HFFc6 (cell line): ENCODE measurements at places on chromosomes 1 and 21. TPM values are rescaled to one million over a fixed set of nuclear protein-coding genes. Genes with fewer than 3 reads are reported as not detected.

- peaks cover 11% of the 10 kb centered on the region; the same call in 1 of the 2 replicates for H3K36me3 ChIP-seq
- H3K27ac ChIP-seq: no peak overlapping the region
- no peak overlapping the region for H3K4me3 ChIP-seq
- H3K4me1 ChIP-seq: no peaks in the 10 kb centered on the region
Observed at GRCh38 chr1:6651909-6652308, 27.2 kb downstream of the THAP3 start.

C1orf56 gene
- 3.0 to 3.9 TPM (median 3.4 TPM) in 3 replicates for total RNA-seq

DNA sequence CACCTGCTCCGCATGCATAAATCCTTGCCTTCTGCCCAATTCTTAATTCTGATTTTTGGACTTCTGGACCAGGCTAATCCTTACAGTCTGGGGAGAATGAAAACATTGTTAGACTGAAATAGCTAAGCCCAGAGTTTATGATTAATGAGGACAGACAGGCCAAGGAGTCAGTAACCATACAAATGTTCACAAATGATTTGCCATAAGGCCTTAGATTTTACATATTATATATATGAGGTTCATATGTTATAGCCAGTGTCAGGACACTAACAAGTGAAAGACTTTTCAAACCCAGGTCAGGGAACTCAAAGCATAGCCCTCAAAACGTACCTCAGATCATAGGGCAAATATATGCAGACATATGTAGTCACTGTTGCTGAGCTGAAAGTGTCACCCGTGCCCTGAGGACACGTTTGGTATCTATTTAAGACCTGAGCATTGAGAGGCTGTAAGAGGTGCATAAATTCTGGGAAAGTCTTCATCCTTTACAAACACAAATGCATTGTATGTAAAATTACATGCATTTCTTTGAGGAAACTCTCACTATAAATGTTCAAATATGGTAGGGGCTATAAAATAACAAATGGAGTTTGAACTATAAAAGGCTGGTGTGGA, 45.3 kb upstream of the FBXO28 start:
- H3K4me1 ChIP-seq: peaks cover 54% of the 10 kb centered on the region
- no peak for DNase-seq
- H3K27ac ChIP-seq: peak overlapping the region; percentile 25; the same call in 1 of the 2 replicates
- H3K27me3 ChIP-seq: no peaks in the 10 kb centered on the region

DNA sequence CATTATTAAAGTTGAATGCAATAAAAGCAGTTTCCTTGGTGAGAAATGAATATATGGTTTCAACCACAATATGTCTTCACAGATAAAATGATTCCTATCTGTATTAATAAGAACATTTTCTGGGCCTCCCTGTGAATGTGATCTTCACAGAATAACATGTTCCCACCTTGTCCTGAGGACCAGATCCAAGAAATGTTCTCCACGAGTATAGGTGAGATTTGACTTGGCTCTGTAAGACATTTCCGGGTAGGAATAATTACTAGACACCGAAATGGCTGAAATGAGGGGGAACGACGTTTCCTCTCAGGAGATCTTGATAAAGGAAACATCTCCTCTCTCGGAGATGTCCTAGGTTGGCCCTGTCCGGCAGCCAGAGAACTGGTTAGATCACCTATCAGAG, 61.4 kb downstream of the CLIC6 start:
- no peak for DNase-seq
- peaks cover 3% of the 10 kb centered on the region for H3K27me3 ChIP-seq
- H3K4me3 ChIP-seq: no peak overlapping the region
- H3K27ac ChIP-seq: no peak overlapping the region
- peaks cover 71% of the 10 kb centered on the region for H3K4me1 ChIP-seq

RUSC1 gene
- total RNA-seq: 26.6 and 32.2 TPM in 2 replicates

DNA sequence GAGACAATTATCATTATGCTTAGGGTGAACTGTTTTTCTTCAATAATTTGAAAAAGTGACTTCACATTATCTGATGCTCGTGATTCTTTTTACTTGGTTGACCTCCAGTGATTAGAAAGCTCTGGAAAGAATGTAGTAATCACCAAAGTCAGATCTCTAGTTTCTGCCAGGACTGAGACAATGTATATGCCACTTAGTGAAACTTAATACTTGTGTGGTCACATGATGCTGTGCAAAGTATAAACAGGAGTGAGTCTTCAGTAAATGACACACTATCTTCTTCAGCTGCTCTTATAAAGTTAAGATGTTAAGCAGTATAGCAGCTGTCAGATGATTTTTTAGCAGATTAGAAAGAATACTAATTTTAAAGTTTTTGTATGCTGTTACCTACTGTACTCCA, 17.2 kb downstream of the VCAM1 start:
- H3K4me3 ChIP-seq: no peak overlapping the region
- no peaks in the 10 kb centered on the region for H3K36me3 ChIP-seq
- H3K27me3 ChIP-seq: peaks cover 7% of the 10 kb centered on the region; the same call in 1 of the 2 replicates
- no peak overlapping the region for H3K27ac ChIP-seq
- peak; percentile 23 for DNase-seq
- H3K4me1 ChIP-seq: peaks cover 18% of the 10 kb centered on the region; the same call in 1 of the 2 replicates

- no peak overlapping the region for H3K27ac ChIP-seq
- H3K36me3 ChIP-seq: peaks cover 24% of the 10 kb centered on the region
- H3K4me1 ChIP-seq: peaks cover 28% of the 10 kb centered on the region
- no peak overlapping the region for H3K4me3 ChIP-seq
- DNase-seq: no peak
Observed at GRCh38 chr1:12009318-12009947, 9.9 kb upstream of the MIIP start.

DNA sequence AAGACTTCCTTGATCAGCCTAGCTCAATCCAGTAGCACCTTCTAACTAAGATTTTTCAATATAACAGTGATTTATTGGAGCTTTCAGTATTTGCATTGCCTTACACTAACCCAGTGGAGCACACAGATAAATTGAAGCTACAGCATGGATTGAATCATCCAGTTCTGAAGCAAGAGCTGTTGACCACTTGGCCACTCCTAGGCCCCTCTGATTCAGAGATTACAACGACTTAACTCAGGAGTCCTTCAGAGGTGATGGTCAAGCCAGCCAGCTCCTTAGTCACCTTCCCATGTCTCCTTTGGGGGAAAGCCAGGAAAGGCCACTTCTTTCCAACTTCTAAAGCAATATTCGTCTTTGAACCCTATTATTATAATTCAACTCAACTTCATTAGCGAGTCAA, 151.8 kb downstream of the TENT5C start:
- 0 out of 2 replicates have a peak overlapping the region, but pooled peaks have one; percentile 89 for H3K4me3 ChIP-seq
- H3K36me3 ChIP-seq: no peaks in the 10 kb centered on the region
- peak; percentile 78 for DNase-seq
- H3K4me1 ChIP-seq: peaks cover 47% of the 10 kb centered on the region

ITGB2 gene
- total RNA-seq: not detected in 3 replicates

GRCh38 chr1:196409586-196409985, 198.7 kb downstream of the KCNT2 start:
- H3K4me1 ChIP-seq: peaks cover 44% of the 10 kb centered on the region
- H3K36me3 ChIP-seq: no peaks in the 10 kb centered on the region
- H3K4me3 ChIP-seq: no peak overlapping the region

C1orf198 gene
- 68.4 to 108 TPM (median 88.8 TPM) in 3 replicates for total RNA-seq

GRCh38 chr1:18636596-18637508, 6.2 kb downstream of the PAX7 start:
- H3K36me3 ChIP-seq: no peaks in the 10 kb centered on the region
- H3K4me3 ChIP-seq: no peak overlapping the region
- peaks cover 89% of the 10 kb centered on the region for H3K27me3 ChIP-seq
- no peak for DNase-seq
- no peak overlapping the region for H3K27ac ChIP-seq
- no peaks in the 10 kb centered on the region for H3K4me1 ChIP-seq

DNA sequence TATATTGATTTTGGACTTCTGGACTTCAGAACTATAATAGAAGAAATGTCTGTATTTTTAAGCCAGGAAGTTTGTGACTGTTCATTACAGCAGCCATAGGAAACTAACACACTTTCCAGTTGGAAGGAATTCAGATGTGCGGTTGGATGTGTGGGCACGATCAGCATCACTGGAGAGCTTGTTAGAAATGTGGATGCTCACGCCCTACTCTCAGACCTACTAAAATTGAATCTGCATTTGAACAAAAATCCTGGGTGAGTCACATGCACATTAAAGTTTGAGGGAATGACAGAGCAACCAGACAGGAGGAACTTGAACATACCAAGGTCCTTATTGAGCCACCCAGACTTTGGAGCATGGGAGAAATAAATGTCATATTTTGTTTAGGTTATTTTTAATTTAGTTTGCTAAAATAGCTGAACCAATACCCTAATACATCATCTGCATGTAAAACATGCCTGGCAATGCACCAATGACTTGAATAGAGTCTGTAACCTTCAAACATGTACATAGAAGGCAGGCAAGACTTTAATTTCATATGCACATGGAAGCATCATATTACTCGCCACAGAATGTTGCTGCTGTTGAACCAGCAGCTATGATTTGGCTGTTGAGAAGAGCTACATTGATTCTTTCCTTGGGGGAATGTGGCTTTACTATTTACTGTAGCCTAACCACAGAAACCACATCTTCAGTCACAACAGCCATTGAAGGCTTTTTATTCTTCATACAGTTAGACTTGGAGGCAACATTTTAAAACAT, 346.2 kb downstream of the BARHL2 start:
- H3K27me3 ChIP-seq: peaks cover 2% of the 10 kb centered on the region; the same call in 1 of the 2 replicates
- no peak overlapping the region for H3K27ac ChIP-seq
- no peaks in the 10 kb centered on the region for H3K4me1 ChIP-seq
- DNase-seq: no peak

GRCh38 chr1:176838276-176838995, 326.1 kb downstream of the ASTN1 start:
- no peak for DNase-seq
- no peaks in the 10 kb centered on the region for H3K36me3 ChIP-seq
- H3K4me1 ChIP-seq: no peaks in the 10 kb centered on the region
- H3K27ac ChIP-seq: no peak overlapping the region
- H3K4me3 ChIP-seq: no peak overlapping the region

C1QA gene
- total RNA-seq: not detected in 3 replicates

GRCh38 chr1:197859024-197859423, 43.4 kb upstream of the C1orf53 start:
- peaks cover 13% of the 10 kb centered on the region for H3K4me1 ChIP-seq
- no peak overlapping the region for H3K4me3 ChIP-seq
- peaks cover 2% of the 10 kb centered on the region; the same call in 1 of the 2 replicates for H3K27me3 ChIP-seq
- no peak overlapping the region for H3K27ac ChIP-seq
- H3K36me3 ChIP-seq: no peaks in the 10 kb centered on the region

- H3K4me3 ChIP-seq: no peak overlapping the region
- H3K27ac ChIP-seq: peak overlapping the region; percentile 21; the same call in 1 of the 2 replicates
- no peaks in the 10 kb centered on the region for H3K4me1 ChIP-seq
- peaks cover 4% of the 10 kb centered on the region for H3K27me3 ChIP-seq
- DNase-seq: no peak
- H3K36me3 ChIP-seq: peaks cover 16% of the 10 kb centered on the region
Observed at GRCh38 chr1:19353596-19353995, 41.5 kb downstream of the SLC66A1 start.

- H3K36me3 ChIP-seq: peaks cover 53% of the 10 kb centered on the region
- peak overlapping the region; percentile 93 for H3K4me3 ChIP-seq
- peaks cover 93% of the 10 kb centered on the region for H3K4me1 ChIP-seq
- no peaks in the 10 kb centered on the region; the same call in none of the 2 replicates for H3K27me3 ChIP-seq
- H3K27ac ChIP-seq: peak overlapping the region; percentile 96
Observed at GRCh38 chr1:33343539-33343938, 22.6 kb upstream of the A3GALT2 start.

DNA sequence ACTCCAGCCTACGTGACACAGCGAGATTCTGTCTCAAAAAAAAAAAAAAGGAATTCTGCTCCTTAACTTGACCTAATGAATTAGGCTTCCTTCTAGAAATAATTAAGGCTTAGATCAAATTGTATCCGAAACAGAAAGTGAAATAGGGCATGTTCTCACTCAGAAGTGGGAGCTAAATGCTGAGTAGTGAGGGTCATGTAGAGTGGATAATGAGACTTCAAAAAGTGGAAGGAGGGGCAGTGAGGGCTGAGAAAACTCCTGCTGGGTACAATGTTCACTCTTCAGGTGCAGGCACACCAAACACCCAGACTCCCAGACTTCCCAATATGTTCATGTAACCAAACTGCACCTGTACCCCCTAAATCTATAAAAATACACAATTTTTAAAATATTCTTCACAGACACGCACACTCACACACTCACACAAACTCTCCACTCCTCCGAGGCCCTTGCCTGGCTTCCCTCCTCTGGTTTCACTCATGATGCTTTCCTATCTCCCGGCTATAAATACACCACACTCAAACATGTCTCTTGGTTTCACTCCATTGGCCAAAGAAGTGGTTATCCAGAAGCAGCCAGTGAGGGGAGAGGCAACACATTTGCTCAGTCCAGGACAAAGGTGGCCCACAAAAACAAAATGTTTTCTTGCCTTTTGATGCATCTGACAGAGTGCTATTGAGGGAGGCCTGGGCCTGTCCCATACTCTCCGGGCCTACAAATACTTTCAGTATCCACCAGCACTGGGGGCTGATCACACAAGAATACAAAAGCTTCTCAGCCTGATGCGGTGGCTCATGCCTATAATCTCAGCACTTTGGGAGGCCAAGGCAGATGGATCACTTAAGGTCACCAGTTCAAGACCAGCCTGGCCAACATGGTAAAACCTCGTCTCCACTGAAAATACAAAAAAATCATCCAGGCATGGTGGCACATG, 249.2 kb downstream of the TOMM20 start:
- H3K4me1 ChIP-seq: peaks cover 8% of the 10 kb centered on the region; the same call in 1 of the 2 replicates
- no peaks in the 10 kb centered on the region for H3K36me3 ChIP-seq
- H3K4me3 ChIP-seq: no peak overlapping the region
- no peak for DNase-seq

DNA sequence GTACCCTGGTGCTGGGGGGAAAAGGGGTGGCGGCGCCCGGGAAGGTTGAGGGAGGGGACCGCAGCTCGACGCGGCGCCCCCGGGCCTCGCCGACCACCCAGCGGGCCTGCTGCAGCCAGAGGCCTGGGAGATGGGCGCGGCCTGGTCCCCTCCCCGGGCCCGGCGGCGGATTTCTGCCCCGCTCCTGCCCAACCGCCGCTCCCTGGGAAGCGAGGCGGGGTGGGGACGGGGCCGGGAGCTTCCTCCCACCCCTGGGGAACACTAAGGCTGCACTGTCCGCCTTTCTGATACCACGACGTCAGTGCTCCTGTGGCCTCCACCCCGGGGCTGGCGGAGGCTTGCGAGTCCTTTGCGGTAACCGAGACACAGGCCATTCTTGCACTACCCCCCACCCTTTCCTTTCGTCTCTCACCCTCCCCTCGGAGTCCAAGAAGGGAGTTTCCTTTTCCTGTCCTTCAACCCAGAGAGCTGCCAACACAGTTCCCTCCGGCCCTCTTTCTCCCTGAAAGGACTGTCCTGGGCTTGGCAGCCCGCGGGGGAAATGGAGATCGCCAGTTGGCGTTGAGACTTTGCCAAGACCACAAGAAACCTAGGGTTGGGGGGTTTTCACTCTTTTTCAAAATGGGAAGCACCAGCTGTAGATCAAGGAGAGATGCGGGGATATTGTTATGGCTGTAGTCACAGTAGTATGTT, 742 bp downstream of the SH3GLB1 start:
- H3K36me3 ChIP-seq: peaks cover 18% of the 10 kb centered on the region
- H3K27ac ChIP-seq: peak overlapping the region; percentile 97

KCNQ4 gene
- total RNA-seq: 0.06 TPM in 1 of 3 replicates, not detected in the others

- peaks cover 31% of the 10 kb centered on the region for H3K4me1 ChIP-seq
- no peak for DNase-seq
- peak overlapping the region; percentile 24 for H3K27ac ChIP-seq
- no peaks in the 10 kb centered on the region; the same call in none of the 2 replicates for H3K27me3 ChIP-seq
- H3K4me3 ChIP-seq: peak overlapping the region; percentile 10; the same call in 1 of the 2 replicates
Observed at GRCh38 chr1:25549273-25550154, 6.1 kb downstream of the LDLRAP1 start.

- H3K4me3 ChIP-seq: no peak overlapping the region
- H3K27me3 ChIP-seq: no peaks in the 10 kb centered on the region
- DNase-seq: no peak
- no peaks in the 10 kb centered on the region for H3K36me3 ChIP-seq
Observed at GRCh38 chr21:19022978-19023377, 619.4 kb upstream of the TMPRSS15 start.
